Effector CD4-positive, alpha-beta T cell (primary cell): ENCODE measurements at places on chromosomes 4 and X.

- DNase-seq, result peak; percentile 50
Measured at GRCh38 chrX:44873415-44874276, 658 bp downstream of the KDM6A start.

- no peak for DNase-seq
Measured at GRCh38 chr4:181350615-181351415, 892.4 kb upstream of the TENM3 start.

DNA sequence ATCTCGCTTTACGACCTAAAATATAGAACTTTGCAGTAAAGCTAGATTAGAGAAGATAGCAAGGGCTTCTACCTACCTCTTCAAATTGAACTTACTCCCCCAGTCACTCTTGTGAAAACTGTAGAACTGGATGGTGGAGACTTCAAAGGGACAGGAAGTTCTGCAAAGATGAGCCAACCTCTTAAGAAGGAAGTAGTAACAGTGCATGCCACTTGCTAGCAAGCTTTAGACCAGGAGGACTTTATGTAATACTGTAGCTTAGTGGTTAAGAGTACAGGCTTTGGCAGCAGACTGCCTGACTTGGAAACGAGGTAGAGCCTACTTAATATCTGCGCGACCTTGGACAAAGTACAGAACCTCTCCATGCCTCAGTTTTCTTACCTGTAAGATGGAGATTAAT lies 27.5 kb upstream of the VBP1 start:
- no peak for DNase-seq

GRCh38 chrX:17860179-17860780 lies 818 bp downstream of the RAI2 start:
- DNase-seq, result no peak

DNA sequence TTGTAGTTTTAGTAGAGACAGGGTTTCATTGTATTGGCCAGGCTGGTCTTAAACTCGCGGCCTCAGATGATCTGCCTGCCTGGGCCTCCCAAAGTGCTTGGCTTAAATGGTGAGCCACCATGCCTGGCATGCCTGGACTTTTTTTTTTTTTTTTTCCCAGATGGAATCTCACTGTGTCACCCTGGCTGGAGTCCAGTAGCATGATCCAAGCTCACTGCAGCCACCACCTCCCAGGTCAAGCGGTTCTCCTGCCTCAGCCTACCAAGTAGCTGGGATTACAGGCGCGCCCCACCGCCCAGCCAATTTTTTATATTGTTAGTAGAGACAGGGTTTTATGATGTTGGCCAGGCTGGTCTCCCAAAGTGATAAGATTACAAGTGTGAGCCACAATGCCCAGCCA lies 8.4 kb downstream of the UBE2K start:
- no peak for DNase-seq

DNA sequence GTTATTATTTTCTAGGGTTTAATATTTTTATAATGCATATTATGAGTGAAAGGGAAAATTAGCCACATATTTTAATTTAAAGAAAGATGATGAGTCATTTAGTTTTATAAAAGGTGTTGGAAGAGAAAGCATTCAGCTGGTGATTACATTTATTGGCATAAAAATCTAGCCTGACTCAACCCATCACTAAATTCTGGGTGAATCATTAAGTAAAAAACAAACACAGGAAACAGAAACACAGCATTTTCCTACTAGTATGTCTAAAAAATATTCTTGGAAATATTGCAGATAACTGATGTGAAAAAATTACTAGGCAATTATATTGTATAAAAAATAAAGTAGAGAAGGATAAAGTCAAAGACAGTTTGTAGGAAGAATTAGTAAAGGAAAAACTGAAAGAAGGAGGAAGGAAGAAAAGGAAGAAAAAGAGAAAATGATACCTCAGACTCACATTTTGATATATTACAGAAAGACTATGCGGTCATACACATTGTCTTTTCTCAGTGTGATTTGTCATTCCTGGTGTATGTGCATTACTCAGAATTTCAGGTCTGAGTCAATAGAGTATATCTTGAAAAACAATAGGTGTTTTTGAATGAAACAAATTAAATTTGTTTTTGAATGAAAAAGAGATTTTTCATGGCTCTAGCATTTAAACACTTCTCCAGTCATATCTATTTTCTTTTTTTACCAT lies 48.0 kb upstream of the SPOCK3 start:
- no peak for DNase-seq

DNA sequence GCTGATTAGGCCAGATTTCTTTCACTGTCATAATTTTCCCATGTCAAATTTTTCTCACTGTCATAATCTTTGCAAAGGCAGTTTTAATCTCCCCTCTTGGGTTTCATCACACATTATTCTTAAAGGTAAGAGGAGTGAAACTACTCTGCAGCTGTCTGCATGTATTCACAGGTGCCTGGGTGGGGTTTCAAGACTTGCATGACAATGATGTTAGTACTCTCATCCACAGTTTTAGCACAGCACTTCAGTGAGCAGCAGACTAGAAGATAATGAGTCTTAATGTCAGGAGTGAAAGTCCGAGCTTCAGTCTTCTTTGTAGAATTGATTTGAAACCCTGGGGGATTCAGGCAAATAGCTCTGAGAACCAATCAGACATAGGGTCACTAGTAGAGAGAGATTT lies 182.5 kb upstream of the GALNT7 start:
- no peak for DNase-seq

DNA sequence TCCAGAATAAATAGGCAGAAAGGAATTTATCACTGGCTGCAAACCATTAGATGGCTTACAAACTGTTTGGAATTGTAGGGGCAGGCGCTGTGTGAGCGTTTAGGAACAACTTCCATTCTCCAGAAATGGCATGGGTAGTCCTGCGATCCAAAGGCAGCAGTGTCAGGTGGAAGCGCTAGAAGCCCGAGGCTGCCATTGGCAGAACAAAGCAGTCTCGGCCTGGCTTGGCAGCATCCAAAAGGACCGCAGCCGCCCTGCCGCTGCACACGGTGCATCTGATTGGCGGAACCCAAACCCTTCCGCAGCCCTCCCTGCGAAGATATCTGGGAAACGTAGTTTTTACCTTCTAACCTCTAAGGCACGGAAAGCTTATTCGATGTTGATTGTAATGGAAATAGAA lies 23.6 kb upstream of the YTHDC1 start:
- peak; percentile 37 for DNase-seq

DNA sequence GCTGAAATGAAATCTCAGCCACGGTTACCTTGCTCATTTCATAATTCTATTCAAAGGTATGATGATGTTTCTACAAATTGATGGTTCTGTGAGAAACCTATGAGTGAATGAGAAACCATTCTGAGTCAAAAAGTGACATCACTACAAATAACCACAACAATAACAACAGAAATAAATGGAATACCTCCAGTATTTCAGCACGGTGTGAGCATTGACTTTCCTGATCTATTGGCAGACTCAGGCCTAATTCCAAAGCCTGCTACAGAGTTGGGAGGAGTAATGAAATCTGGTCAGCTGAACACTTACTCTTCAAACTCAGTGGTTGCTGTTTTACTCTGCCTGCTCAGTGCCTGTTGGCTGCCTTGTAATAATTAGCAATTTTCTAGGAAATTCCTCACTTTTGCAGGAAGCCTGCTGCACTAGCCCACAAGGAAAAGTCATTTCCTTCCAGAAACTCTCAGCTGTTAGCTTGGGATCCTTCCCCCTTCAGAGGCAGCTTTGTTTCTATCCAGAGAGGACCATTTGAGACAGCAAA lies 18.8 kb upstream of the SYNPO2 start:
- DNase-seq, result no peak

DNA sequence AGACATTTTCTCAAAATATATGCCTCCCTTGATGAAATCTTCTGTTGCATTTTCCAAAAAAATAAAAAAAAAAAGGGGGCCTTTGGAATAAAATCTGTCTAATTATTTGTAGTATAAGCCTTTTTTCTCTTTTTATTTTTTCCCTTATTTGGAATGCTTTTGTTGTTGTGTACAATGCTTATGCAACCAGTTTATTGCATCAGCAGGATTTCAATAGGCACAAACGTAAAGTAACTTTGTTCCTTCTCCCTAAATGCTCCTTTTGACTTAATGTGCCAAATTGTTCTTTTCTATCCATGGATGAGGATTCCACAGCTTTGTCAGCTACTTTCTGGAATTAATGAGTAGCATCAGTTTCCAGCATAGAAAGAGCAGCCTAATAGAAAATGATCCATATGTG lies 59.6 kb upstream of the HPGD start:
- no peak for DNase-seq

GRCh38 chr4:99061048-99061700 lies 27.4 kb downstream of the ADH5 start:
- DNase-seq, result no peak

GRCh38 chrX:108156082-108156481 lies 64.5 kb downstream of the ATG4A start:
- no peak for DNase-seq

DNA sequence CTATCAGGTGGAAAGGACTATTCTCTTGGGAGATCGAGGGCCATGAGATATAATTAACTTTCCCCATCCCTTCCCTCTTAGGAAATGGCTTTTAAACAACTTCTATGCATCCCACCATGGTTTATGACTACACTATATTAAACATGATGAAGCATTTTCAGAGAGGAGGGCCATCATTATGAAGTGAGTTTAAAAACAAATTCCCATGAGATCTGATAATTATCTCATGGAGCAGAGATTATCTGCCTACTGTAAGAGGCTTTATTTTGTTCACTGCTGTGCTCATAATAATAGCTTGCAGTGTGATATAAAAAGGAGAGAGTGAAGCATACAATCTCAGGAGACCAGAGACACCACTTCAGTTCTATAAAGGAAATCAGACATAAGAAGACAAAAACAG lies 330.5 kb upstream of the ZFP42 start:
- DNase-seq, result no peak

DNA sequence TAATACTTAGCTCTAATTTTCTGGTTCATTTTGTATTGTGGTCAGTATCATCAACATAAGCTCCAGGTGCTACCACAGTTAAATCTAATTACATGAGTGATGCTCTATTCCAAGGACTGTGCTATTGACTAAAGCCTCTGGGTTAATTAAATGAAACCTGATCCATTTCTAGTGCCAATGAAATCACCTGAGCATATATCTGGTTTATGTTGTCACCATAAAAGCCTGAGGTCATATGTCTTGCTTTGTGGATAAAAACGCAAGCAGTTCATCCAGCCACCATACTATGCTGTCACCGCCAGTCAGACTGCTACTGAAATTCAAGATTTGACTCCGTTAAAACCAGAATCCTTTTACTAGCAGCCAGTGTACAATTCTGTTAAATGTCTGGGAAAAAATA lies 64.2 kb upstream of the ZNF518B start:
- no peak for DNase-seq

GRCh38 chr4:180539284-180539683 lies 1703.9 kb upstream of the TENM3 start:
- DNase-seq, result no peak

GRCh38 chr4:95552942-95553550 lies 4.3 kb upstream of the UNC5C start:
- DNase-seq, result no peak

- DNase-seq, result no peak
Measured at GRCh38 chr4:38105475-38106220, 145.4 kb downstream of the PTTG2 start.

- no peak for DNase-seq
Measured at GRCh38 chr4:156946516-156947424, 24.8 kb downstream of the PDGFC start.

DNA sequence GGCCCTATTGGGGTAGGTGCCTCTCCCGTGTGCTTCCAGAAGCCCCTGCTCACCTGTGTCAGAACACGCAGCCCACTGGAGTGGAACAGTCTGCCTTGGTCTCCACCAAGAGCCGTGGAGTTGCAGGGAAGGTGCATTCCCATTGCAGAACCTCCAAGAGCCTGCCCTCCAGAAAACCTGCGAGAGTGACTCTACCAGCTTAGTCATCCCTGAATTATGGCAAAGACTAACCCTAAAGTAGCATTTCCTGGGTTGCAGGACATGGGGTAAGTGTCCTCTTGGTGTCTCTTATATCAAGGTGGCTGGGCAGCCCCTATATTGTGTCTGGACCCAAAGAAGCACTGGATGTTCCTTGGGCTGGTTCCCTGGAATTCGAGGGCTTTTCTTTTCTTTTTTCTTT lies 224.6 kb downstream of the BCOR start:
- DNase-seq, result no peak

- no peak for DNase-seq
Measured at GRCh38 chrX:64176876-64177275, 28.6 kb downstream of the AMER1 start.

- no peak for DNase-seq
Measured at GRCh38 chrX:110399497-110399896, 40.8 kb downstream of the RTL9 start.

GRCh38 chrX:148573119-148573518 lies 72.7 kb downstream of the AFF2 start:
- DNase-seq, result no peak

DNA sequence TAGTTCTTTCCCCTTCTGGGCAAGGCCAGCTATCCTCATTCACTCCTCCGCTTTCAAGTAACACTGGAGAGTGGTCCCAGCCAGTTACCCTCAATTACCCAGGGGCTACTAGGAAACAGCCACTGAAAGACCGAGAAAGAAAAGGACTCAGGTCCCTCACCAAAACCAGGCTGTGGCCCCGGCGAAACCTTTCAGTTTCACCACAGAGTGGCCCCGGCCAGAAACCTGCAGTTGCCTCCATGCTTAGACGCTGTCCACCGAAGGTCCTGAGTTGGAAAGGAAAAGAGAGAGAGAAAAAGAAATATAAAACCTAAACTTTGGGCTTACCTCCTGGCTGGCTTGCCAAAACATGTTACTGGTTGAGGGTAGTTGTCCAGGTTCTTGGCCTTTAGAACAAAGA lies 5.0 kb upstream of the AREG start:
- no peak for DNase-seq

DNA sequence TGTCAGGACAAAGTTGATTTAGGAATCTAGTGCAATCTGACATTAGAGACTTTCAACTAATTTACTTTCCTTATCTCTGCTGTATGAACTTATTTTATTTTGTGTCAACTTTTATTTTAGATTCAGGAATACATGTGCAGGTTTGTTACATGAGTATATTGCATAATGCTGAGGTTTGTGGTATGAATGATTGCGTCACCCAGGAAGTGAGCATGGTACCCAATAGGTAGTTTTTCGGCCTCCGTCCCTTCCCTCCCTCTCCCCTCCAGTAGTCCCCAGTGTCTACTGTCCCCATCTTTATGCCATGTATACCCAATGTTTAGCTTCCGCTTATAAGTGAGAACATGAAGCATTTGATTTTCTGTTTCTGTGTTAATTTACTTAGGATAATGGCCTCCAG lies 68.7 kb upstream of the TEX13D start:
- no peak for DNase-seq
